Left lobe of liver (tissue), 2 donors: ENCODE measurements at places on chromosomes 12 and 14. TPM values are rescaled to one million over a fixed set of nuclear protein-coding genes. Genes with fewer than 3 reads are reported as not detected.

DNA sequence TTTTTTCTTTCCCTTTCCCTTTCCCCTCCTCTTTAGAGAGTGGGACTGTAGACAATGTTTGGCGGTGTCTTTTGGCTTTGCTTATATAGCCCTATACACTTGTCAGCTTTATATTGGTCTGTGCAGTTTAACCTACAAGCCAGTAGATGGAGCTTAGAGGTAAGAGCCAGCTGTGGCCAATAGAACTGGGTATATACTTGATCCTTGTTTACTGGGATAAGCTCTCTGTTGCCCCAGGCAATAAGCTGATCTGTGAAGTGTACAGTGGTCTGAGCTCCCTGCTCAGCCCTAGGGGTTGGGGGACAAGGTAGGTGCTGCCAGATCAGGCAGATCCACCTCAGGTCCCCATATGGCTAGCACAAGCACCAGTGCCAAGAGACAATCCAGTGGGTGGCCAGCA is 434.1 kb downstream of the NOVA1 start:
- DNase-seq, result no peak

- no peak for DNase-seq
These were observed 140.4 kb downstream of the CHST11 start for GRCh38 chr12:104596898-104597843.

- DNase-seq, result no peak
These were observed 54.9 kb downstream of the OTOGL start for GRCh38 chr12:80154261-80154660.

DAZAP2 gene
- total RNA-seq, result 74.5 TPM

DNA sequence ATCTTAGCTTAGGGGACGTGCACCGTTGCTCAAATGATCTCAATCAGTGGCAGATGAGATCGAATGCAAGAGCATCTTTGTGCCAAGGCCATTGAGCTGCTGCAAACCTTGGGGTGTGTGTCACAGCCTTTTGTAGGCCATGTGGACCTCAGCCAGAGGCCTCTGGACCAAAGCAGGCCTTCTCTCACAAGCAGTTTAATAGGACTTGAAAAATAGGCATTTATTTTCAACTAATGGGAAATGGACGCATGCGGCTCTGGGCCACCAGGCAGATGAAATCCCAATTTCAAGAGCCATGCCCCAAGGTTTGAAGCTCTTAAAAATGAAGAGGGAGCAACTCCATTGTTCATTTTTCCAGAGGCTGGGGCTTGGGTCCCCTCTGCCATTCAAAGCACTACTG is 87.3 kb downstream of the TTC7B start:
- DNase-seq, result peak; percentile 29

RABGGTA gene
- total RNA-seq, result 15.8 TPM

DNA sequence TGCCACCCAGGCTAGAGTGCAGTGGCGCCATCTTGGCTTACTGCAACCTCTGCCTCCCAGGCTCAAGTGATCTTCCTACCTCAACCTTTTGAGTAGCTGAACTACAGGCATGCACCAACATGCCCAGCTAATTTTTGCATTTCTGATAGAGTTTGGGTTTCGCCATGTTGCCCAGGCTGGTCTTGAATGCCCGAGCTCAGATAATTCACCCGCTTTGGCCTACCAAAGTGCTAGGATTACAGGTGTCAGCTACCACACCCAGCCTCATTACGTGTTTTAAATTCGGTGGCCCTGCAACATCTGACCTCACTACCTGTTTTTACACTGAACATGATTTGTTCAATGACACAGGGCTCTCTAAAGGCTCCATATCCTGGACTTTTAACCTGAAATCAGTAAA is 22.9 kb upstream of the RDH16 start:
- DNase-seq, result no peak

MIP gene
- total RNA-seq, result 0.60 TPM

DNA sequence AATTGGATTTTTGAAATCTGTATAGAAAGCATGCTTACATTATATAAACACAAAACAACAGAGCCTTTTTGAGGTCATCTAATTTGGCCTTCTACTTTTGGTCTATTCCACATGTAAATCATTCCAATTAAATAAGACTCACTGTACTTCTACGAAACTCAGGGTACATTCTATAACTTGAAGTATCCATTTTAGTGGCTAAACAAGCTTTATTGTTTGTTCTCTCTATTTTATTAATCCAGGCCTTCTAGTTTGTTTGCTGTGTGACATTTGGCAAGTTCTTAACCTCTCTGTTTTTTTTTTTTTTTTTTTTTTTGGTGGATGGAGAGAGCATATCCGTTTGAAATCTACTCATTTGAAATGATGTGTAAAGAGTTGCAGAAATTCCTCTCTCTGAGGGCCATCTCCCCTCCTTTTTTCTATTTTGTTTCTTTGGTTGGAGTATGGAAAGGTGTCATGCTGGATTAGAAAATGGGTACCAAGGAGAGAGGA is 58.1 kb upstream of the C12orf71 start:
- DNase-seq, result no peak

- no peak for DNase-seq
These were observed 195.8 kb downstream of the TSPAN9 start for GRCh38 chr12:3272958-3273357.

OR10G3 gene
- not detected for total RNA-seq

TMEM229B gene
- 0.93 TPM for total RNA-seq

GRCh38 chr12:94640134-94640928 is 10.0 kb downstream of the TMCC3 start:
- DNase-seq, result no peak

NDUFA12 gene
- 41.7 TPM for total RNA-seq

DNA sequence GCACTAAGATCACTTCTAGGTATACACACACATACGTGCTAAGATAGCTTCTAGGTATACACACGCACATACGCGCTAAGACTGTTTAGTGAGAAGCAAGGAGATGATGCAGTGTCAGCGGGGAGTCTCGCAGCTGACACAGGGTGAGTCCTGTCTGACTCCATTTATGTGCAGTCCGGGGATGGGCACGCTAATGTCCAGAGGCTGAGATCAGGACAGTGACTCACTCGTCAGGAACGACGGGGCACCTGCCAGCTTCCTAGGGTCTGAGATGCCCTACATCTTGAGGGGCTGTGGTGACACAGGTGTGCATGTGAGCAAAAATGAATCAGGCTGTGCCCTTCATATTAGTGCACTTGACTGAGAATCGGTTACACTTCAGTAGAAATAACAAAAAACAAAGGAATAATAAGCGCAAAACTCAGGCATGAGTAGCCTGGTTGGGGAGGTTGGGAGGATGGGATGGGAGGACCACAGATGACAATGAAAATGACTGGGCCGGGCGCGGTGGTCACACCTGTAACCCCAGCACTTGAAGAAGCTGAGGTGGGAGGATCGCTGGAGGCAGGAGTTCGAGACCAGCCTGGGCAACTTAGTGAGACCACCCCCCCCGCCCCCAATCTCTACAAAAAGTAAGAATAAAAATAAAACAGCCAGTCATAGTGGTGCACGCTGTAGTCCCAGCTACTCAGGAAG is 29.1 kb upstream of the ULK1 start:
- no peak for DNase-seq

GRCh38 chr14:22883173-22883976 is at the start of gene REM2:
TSS of gene REM2 (plus strand) at chr14:22883222. CDS start at chr14:22883288, 66 bp downstream.
- no peak for DNase-seq

DNA sequence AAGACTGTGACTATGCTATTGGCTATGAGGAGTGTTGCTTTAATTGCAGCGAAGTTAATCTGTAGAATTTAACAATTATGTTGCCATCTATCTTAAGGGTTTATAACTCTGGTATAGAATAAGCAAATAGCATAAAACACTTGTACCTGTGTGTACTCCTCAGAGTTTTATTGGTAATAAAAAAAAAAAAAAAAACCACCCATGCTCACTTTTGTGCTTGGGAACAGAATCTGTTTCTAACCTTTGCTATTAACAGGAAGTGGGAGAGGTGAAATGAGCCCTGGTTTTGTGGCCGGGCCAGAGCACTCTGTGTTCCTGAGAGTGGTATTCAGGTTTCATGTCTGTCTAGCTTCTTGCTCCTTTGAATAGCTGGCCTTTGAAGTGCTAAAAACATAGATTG is 53.1 kb downstream of the PDE3A start:
- DNase-seq, result no peak

HHIPL1 gene
- 0.96 TPM for total RNA-seq

- no peak for DNase-seq
These were observed 60.1 kb downstream of the EMP1 start for GRCh38 chr12:13256692-13257045.

DNA sequence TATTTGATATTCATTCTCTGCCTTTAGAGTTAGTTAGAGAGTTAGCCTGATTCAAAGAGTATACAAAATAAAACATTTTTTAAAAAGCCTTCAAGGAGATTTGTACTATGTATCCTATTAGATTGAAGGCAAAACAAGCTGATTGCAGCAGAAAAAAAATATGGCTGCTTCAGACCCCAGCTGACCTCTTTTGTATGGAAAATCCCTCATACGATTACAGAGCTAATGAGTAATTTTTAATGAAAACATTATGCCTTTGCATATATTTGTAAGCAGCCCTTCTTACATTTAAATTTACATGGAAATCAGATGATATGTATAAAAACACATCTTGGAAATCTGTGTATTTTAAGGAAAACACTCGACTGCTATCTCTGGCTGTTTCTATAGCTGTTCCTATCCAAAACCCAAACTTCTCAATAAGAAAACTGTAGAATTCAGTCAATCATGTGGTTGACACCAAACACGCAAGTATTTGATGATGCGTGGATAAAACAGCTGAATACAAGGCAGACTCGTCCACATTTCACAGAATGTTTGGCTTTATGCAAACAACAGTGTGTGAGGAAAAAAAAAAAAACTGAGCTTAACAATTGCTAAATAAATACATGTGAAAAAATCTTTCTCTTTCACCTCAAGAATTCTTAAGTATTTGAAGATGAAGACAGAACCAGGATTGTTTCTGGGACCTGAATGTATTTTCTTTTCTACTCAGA is 275.3 kb downstream of the EGLN3 start:
- no peak for DNase-seq

TMEM253 gene
- total RNA-seq, result 0.15 TPM

GTF2H3 gene
- total RNA-seq, result 7.5 TPM

GRCh38 chr12:109923481-109924245 is 23.6 kb downstream of the TCHP start:
- no peak for DNase-seq

GRCh38 chr14:28704153-28704552 is 62.4 kb upstream of the FOXG1 start:
- no peak for DNase-seq

KCNC2 gene
- total RNA-seq, result 0.08 TPM

- DNase-seq, result no peak
These were observed 94.3 kb downstream of the FUT8 start for GRCh38 chr14:65506801-65507200.

BATF gene
- 1.4 TPM for total RNA-seq

DNA sequence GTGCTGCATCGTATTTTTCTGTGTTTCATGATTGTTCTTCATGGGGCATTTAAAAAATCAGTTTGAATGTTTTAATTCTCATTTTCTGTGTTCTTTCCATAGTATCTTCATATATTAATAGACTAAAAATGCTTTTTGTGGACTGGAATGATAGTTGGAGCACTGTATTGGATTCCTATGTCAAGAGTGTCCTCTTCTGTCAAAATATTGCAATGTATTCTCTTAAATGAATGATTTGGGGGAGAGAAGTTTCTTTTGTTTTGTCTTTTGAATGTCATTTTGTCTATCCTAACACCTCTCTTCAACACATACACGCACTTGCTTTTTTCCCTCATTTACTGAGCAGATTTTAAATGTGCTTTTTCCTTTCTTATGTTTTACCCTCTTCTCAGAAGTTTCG is 4.7 kb upstream of the EIF2S3B start:
- no peak for DNase-seq

GRIN2B gene
- not detected for total RNA-seq

GRCh38 chr14:29814156-29815015 is 113.3 kb downstream of the PRKD1 start:
- peak; percentile 49 for DNase-seq

DNA sequence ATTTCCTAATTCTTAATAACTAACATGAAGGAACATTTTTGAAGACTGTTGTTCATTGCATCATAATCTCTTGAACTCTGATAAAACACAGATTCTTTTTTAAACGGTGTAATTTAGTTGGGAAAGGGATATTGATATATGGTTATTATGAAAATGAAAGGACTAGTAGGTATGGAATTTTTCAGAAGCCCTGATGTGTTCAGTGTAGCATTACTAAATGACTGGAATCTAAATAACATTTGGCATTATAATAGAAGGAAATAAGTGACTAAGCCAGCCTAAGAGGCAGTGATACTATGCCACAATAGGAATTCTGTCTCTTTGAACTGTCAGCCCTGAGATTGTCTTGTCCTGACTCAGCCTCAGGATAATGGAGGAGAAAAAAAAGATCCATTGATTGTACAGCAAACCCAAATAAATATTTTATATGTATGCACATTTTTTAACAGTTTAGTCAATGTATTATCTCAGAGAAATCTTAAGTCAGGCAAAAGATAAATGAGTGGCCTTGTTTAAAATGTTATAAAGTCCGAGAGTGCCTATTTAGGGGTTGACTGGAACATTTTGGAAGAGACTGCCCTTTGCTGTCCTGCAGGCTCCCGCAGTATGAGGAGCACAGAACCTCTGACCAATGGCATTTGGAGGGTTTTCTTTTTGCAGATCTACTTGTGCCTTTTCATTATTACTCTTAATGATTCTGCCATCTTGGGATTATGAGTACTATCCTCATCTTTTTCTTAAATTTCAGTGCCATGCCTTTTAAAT is 271.2 kb downstream of the EGLN3 start:
- DNase-seq, result no peak

OTOGL gene
- total RNA-seq, result 0.03 TPM

DNA sequence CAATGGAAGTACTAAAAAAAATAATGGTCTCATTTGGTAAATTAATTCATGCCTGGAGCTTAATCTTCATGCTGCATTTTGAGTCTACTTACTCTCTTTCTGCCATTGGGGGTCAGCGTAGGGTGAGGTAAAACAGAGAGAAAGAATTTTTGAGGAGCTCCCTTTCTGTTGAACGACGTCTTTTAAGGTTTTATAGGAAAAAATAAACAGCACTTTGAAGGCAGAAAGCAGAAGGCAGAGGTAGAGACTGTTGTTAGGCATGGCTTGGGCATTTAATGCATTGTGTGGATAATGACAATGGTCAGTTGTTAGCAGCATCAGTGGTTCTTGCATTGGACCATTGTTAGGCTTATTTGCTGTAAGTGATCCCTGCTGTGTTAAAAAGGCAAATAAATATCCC is 557.2 kb upstream of the STXBP6 start:
- no peak for DNase-seq

DNA sequence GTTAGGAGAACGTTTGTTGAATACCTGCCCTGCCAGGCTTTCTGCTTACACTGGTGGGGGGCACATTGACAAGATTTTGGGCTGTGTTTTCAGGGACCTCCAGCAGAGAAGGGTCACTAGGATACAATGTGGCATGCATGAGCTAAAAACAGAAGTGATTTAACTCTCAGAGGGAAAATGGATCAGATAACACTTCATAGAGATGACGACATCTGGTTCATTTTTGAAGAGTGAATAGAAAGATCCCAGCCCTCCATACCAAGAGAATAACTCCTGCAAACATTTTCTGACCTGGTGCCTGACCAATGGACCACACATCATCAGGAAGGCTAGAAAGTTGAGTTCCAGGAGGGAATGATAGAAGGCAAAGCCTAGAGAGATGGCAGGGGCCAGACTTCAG is 33.7 kb downstream of the CKB start:
- no peak for DNase-seq
